ENCODE measurements at places on chromosomes 4 and X.

GRCh38 chr4:62644372-62644771 lies 1444.2 kb downstream of the ADGRL3 start:
- DNase-seq = no peak

GRCh38 chr4:94507281-94507680 lies 55.5 kb downstream of the PDLIM5 start:
- DNase-seq = no peak

DNA sequence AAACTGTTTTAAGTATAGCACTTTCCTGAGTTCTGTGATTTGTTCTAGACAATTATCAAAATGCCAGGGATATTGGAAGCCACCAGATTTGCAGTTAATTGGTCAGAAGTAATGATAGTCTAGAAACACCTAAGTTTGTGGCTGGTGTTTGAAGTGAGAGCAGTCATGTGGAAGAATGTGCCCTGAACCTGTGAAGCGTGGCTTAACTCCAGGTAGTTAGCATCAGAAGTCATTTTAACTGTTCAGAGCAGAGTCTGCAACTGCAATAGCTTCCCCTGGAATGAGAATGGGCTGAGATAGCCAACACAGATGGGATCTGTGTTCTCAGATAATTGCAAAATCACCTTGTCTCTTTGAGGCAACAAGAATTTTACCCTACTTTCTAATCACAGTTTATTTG lies 255.1 kb upstream of the GK2 start:
- DNase-seq = no peak

DNA sequence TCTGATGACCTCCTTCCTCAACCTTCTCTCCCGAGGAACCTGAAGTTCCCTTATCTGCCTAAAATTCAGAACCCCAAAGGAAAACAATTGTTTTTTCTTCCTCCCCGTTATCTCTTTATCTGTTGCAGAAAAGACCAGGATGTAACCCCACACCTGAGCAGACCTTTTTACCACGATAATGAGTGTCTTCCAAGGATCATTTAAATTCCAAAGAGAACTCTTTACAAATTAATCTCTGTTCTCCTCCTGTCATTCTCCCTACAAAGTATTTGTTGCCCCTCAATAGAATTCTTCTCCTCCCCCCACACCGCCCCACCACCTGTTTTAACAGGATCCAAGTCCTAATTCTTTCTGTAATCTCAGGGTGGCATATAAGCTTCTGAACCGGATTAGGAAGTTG lies 78.5 kb upstream of the NLGN4X start:
- no peak for DNase-seq

- DNase-seq = no peak
Measured at GRCh38 chr4:53640576-53641453, 49.5 kb upstream of the LNX1 start.

DNA sequence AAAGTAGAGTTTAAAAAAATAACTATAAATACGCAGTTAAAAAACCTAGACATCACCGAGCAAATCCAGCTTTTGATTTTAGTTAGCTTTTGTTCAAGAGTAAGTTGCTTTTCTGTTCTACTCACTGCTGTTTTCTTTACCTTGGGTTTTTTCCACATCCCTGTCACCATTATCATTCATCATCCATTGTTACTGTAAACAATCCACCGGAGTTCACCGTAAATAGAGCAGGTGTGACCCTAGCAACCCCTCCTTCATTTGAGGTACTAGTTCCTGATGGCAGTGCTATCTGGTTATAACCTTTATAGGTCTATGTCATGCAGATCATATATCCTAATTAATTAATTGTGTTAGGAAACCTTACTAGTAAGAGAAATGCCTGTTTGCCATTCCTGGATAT lies 43.0 kb upstream of the TEX13D start:
- DNase-seq = no peak
